ENCODE measurements at places on chromosomes 13 and 19.

DNA sequence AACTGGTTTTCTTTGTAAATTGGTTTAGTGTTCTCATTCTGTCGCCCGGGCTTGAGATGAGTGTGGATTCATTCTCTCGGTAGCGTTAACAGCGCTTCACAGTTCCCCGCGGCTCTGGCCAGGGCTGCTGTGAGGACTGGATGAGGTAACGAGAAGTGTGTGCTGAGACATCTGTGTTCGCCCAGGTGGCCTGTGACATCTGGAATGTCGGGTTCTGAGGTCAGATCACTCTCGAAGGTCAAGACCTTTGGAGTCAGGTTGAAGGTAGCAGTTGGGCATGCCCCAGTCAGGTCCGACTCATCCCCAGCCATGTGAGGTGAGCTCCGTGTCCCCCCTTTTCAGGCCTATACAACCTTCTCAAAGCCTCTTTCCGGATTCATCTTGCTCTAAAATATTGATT lies 13.4 kb upstream of the TUBGCP3 start:
- DNase-seq: no peak

DNA sequence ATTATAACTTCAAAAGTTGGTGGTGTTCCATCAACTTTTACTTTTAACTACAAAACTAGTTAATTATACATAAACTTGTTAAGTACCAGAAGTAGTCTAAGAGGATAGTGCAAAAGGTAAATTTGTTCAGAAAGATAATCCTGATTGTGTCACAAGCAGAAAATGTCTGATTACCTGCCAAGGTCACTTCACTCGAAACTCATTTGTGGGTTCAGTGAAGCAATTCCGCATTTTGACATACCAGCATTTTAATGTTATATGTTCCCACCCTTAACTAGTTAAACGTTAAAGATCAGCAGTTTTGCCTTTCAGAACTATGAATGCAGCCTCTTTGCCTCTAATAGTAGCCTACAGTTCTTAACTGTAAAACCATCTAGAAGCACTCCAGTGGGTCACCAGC lies 5.6 kb downstream of the EDNRB start:
- DNase-seq: no peak

DNA sequence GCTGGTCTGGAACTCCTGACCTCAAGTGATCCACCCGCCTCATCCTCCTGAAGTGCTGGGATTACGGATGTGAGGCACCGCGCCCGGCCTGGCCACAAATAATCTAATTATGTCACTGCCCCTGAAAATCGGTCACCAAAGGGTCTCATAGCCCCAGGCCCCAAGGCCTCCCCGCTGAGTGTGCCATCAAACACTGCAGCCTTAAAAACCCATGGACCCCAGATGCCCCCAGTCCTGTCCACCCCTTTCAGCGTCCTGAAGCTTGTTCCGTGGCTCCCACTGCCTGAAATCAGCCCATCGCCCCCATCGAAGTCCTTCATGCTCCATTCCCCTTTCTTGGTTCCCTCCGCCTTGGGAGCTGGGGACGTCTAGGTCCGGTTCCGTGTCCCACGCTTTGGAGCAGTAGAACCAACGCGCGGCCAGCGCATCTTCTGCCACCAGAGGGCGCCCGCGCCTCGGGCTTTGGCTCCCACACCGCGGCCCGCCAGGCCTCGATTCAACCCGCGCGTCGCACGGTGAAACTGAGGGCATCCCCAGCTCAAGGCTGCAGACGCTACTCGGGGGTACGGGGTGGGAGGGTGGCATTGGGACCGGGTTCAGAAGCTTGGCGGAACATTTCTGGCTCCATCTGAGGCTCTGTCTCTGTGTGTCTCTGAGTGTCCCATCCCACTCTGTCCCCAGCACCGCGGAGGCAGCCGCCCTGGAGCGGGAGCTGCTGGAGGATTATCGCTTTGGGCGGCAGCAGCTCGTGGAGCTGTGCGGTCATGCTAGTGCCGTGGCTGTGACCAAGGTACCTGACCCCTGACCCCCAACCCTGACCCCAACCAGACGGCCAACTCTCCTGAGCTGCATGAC lies 3.5 kb downstream of the YJEFN3 start:
- DNase-seq: peak; percentile 94

DNA sequence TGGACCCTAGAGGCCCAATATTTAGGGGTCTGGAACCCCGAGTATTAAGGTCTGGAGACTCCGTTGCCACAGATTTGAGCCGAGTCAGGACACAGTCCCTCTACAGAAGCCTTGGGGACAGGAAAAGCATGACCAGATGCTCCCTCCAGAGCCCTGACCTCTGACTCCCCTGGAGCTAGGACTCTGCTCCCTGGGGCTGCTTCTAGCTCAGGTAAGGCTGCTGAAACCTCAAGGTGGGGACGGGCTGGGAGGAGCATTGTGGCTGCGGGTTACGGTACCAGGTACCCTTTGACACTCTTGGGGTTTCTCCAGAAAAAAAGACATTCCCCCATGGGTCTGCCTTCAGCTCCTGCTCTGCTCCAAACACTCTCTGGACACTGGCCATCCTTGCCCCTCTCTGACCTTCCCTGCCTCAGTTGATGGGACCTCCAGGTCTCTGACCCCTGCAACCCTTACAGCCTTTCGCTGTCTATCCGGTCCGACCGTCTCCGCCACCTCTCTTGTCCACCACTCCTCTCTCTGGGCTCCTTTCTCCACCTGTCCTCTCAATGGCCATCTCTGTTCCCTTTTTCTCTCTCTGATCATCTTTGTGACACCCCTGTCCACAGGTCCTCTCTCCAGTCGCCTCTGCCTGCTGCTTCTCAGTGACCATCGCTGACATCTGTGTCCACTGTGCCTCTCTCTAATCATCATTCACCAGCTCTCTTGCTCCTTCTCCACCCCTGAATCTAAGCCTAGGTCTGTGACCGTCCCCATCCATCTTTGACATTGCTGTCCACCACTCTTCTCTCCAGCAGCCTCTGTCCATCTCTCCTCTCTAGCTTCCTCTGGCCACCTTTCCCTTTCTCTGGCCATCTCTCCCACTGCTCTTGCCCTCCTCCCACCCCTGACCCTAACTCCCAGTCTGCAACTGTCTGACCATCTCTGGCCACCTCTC lies 1.4 kb downstream of the LRFN3 start:
- no peak for DNase-seq

GRCh38 chr13:79529817-79530216 lies 48.9 kb downstream of the NDFIP2 start:
- no peak for DNase-seq

- DNase-seq: no peak
Measured at GRCh38 chr19:43552198-43552450, 19.1 kb downstream of the ZNF575 start.

- DNase-seq: no peak
Measured at GRCh38 chr13:48478391-48478790, 54.5 kb downstream of the RCBTB2 start.

- DNase-seq: no peak
Measured at GRCh38 chr13:85436029-85436428, 363.2 kb downstream of the SLITRK6 start.

GRCh38 chr13:98792785-98793495 lies 40.5 kb upstream of the SLC15A1 start:
- no peak for DNase-seq

DNA sequence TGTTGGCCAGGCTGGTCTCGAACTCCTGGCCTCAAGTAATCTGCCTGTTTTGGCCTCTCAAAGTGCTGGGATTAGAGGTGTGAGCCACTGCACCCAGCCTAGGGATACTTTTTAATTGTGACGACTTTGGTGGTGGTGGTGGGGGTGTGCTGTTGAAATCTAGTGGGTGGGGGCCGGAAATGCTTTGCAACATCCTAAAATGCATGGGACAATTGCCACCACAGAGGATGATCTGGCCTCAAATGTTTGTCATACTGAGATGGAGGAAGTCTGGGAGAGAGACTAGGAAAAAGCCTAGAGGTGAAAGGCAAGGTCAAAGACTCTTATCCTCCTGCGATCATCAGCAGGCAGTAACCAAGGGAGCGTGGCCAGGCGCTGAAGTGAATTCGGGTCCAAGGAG lies 1.4 kb downstream of the NWD1 start:
- DNase-seq: no peak

DNA sequence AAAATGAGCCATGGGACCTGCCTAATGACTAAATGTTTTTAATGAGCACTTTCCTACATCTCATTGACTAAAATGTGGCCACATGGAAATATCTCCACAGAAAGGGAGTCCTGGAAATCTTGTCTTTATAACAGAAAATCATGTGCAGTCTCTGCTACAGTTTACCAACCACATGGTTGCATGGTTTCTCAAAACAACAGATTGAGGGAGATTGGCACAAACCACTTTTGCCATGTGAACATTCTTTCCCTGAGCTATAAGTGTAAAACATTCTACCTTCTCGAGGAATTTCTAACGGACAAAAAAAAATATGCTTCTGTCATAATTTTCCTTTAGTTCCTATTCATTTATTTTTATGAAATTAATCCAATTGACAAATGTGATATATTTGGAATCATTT lies 218.9 kb upstream of the SLITRK5 start:
- DNase-seq: no peak

DNA sequence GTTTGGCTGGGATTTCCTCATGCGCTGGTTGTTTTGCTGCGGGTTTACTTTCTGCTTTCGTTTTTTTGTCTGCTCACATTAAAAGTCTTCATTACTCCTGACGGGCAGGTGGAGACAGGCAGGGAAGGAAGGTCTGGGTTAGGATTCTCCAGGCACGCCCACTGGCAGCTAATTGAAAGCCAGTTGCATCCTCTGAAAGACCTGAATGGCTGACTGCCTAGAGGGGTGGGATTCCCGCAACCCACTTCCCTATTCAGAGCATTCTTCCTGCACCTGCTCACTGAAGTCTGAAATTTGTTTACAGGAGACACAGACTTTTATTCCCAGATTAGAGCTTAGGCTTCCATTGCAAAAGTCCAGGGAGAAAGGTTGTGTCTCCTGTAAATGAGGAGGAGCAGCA lies 172.0 kb downstream of the UQCRFS1 start:
- no peak for DNase-seq

GRCh38 chr19:3698974-3699740 lies 1.1 kb downstream of the PIP5K1C start:
- no peak for DNase-seq

DNA sequence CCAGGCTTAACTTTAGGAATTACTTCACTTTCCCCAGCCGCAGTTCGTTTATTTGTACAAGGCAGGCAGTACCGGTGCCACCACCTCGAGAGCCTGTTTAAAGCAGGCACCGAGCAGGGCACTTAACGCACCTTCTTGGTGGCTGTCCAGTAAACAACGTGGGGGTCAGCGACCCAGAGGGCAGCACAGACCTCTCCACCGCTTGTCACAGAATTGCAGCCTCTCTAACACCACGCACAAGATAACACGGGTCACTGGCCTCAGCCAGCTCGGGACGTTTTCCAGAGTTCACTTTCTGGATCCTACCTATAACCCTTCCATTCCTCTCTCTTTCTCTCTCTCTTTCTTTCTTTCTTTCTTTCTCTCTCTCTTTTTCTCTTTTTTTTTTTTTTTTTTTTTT lies 16.8 kb upstream of the ELAVL1 start:
- DNase-seq: no peak

- DNase-seq: no peak
Measured at GRCh38 chr13:110154410-110154933, 152.5 kb downstream of the COL4A1 start.

DNA sequence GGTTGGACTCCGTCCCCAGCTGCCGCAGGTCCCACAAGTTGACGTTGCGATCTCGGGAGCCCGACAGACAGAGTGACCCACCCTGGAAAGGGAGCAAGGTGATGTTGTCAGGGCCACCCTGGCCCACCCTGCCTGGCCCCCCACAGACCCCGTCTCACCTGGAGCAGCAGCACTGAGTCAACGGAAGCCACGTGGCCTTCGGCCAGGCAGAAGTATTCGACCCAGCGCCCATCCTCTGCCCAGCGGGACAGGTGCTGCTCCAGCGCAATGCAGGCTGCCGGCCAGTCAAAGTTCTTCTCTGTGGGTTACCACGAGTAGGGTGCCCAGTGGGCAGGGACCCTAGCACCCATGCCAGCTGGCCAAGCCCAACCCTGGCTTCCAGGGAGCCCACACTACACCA lies 1.8 kb downstream of the FBXW9 start:
- no peak for DNase-seq

DNA sequence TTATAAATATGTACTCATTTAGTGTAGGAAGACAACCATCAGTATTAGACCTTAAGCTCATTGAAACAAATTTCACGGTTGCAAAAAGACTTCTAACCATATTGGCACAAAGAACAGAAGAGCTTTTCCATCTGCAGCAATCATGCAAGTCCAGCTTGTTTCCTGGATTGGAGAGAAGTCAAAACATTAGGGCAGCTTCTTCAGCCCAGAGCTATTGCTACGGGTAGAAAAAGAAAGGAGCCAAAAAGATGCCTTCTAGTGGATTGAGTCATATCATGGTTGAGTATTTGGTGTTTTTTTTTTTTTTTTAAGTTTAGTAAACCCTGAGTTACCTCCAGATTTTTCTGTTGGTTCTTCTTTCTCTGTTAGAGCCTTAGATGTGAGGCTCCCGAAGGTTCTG lies 99.8 kb downstream of the WDFY2 start:
- DNase-seq: no peak

DNA sequence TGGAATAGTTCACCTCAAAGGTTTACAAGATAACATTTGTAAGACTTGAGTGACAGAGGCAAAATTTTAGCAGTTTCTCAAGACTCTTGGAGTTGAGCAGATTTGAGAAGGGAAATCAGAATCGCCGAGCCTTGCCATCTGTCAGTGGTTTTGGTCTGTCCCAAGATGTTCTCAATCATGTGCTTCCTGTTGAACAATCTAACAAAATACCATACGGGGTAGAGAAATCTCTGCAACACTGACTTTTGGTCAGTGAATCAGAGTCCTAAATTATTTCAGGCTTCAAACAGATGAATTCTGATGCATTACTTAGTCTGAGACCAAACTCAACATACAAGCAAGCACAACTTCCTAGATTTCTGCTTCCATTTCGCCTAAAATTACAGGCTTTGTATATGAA lies 3.8 kb downstream of the KCTD12 start:
- DNase-seq: no peak

- no peak for DNase-seq
Measured at GRCh38 chr19:28075229-28075628, 1137.7 kb downstream of the UQCRFS1 start.

DNA sequence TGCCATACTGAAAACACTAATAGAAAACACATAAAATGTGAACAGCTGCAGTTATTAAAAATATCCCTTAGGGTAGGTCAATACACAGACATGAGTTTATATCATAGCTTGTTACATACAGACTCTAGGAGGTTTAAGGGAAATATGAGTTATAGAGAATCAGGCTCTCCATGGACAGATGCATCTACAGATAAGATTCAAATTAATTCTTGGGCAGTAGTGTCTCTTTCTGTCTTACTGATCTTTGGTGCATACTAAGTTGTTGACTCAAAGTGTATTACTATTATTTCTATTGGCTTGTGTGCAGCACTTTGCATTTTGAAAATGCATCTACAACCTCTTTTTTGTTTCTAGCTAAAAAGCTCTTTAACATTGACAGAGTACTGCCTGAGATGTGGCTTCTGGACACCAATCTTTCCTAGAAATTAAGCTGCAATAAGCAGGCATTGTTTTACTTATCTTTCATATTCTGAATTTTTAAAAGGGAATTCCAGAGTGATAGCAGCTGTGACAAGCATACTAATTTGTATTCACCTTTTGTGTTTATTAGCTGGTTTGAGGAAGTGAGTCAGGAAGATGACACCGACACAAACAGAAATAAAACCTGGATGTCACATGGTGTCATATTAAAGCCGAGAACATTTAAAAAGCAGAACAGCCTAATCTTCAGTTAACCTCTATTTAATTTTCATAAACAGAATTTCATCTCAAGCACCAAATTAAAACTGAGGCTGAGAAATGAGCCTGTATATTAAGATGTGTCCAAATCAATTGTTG lies 399.0 kb downstream of the PCDH9 start:
- DNase-seq: no peak

Measured in activated CD4-positive, CD25-positive, alpha-beta regulatory T cell treated with anti-CD3 and anti-CD28 coated beads, Interleukin-2, amount 50 U/mL, for 72 hours (primary cell).